ENCODE measurements at places on chromosomes 5 and 9.

GRCh38 chr9:89079391-89079790, 88.1 kb downstream of the S1PR3 start:
- DNase-seq: no peak

GRCh38 chr5:65846101-65846500, 80.3 kb upstream of the ERBIN start:
- DNase-seq: no peak

DNA sequence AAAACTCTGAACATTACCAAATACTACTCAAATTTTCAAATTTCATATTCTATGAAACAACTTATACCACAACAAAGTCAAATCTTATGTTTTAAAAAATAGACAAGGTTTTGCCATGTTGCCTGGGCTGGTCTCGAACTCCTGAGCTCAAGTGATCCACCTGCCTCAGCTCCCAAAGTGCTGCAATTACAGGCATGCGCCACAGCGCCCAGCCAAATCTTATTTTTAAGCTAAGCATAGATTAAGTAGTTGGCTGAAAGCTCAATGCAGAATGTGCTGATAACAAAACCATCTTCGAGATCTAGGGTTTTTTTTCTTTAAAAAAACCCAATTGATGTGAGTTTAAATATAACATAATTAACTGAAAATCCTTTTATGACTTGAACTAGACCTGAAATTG, 6.4 kb downstream of the LMBRD2 start:
- DNase-seq: no peak

DNA sequence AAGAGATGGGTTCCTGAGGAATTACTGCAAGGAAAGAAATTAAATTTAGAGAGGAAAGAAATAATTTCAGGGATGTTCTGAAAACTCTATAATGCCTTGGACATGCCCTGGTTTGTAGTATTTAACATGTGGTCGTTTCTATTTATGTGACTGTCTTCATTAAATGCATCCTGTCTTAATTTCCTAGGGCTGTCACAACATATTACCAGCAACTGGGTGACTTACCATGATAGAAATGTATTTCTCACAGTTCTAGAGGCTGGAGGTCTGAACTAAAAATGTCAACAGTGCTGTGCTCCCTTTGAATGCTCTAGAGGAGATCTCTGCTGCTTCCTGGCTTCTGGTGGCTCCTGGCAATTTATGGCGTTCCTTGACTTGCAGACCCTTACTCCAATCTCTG, 287.7 kb downstream of the FBXL7 start:
- DNase-seq: no peak

- DNase-seq: peak; percentile 43
These were observed 21.5 kb upstream of the AKNA start for GRCh38 chr9:114409103-114409780.

GRCh38 chr5:143033535-143034250, 263.5 kb downstream of the ARHGAP26 start:
- peak; percentile 95 for DNase-seq

DNA sequence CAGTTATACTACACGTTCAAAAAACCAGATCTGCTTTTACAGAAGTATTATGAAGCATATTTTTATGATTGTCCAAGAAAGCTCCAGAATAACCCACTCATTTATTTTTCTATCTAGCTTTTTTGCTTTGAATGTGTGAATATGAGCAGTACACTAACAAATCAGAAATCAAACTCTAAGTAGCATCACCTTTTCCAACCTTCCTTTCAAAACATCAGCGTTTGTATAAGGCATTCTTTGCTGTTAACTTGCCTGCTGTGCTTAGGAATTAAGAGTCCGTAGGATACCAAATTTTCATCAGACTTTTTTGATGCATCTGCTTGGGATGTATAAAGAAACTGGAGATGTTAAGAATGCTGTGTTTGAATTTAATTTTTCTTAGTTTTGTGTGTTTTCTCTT, 3.8 kb downstream of the TLE4 start:
- no peak for DNase-seq

DNA sequence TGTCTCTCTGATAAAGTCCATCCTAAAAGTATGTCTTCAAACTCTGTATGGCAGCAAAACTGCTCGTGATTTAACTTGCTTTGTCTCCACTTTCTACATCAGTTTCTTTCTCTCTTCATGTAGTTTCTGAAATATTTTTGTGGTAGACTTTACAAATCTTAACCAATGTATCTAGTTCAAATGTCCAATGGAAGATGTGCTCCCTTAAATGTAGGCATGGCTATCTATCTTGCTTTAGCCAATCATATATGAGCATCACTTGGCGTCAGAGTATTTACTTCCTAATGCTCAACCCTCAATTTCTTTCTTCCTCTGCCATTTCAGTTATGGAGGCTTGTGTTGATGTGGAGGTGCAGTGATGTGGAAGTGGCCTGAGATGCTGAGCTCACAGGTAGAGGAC, 206.1 kb upstream of the ZNF608 start:
- DNase-seq: no peak

DNA sequence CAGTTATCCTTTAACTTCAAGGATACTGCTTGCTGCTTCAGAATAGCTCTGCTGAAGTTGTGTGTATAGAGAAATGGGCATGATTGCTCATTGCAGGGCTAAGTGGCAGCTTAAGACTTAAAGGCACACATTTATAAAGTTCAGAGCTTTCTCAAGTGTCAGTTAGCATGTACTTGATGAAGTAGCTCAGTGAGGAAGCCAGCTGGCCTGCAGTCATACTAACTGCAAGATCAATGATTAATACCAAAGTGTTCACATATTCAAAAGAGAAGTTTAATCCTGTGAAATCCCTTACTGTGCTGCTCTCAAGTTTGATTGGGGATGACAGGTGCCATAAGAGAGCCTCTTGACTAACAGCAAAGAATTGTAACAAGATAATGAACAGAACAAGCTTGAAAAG, 483.4 kb upstream of the NUDT12 start:
- no peak for DNase-seq

DNA sequence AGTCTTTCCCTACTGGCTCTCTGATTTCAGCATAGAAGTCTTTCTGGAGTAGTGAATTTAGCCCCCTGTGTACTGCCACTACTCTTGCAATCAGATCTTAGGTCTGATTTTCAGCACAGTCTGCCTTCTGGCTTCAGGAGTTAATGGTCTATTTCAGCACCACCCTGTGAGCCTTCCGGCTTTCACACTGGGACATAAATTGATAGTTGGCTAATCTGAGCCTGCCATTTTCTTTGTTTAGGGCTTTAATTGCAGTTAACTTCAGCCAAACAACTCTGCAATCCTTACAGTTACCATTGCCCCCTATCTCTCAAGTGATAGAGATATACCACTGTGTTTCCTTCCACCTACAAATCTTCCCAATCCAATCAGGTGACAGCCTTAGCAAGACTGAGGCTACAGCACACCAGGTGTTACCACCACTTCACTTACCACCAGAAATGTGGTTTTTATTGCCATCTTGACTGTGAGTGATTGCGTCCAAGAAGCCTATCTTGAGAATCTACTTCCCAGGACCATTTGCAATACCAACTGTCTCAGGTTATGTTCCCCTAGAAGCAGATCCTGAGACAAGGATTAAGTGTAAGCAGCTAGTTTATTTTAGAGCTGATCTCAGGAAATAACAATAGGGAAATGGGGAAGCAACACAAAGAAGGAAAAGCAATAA, 51.9 kb upstream of the NEK6 start:
- no peak for DNase-seq

DNA sequence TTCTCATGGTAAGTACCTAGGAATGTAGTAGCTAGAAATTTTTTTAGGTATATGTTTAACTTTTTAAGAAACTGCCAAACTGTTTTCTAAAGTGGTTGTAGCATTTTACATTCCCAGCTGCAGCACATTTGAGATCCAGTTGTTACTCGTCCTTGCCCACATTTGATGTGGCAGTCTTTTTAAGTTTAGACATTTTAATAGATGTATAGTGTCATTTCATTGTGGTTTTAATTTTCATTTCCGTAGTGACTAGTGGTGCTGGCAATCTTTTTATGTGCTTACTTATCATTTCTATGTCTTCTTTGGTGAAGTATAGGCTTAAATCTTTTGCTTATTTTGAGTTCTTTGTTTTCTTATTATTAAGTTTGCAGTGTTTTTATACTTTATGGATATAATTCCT, 171.6 kb downstream of the GAS1 start:
- DNase-seq: no peak

DNA sequence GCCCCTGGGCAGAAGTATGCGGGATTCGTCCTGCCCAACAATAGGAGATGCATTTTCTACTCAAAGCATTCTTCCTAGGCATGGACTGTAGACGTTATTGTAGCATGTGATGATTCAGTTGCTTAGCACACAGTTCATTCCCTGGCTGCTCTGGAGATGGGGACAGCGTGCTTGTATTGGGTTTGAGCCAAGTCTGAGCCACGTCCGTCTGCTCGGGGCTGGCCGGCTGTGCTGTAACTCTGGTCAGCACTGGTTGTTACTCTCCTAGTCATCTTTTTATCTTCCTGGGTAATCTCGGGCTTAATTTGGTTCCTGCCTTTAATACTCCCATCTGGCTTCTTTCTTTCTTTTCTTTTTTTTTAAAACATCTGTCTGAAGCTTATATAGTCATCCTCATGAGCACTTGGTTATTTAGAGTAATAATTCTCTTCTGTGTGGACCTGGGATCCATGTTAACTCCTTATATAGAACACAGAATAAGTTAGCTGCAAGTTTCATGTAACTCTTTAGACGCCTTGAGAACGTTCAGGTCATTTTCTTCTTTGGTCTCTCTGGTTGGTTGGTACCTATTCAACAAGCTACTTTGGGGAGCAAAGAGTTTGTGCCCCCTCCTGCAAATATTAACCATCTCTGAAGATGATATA, 118.8 kb upstream of the RPS23 start:
- DNase-seq: peak; percentile 99

- no peak for DNase-seq
These were observed 430.1 kb upstream of the DAB2 start for GRCh38 chr5:39854771-39855410.

DNA sequence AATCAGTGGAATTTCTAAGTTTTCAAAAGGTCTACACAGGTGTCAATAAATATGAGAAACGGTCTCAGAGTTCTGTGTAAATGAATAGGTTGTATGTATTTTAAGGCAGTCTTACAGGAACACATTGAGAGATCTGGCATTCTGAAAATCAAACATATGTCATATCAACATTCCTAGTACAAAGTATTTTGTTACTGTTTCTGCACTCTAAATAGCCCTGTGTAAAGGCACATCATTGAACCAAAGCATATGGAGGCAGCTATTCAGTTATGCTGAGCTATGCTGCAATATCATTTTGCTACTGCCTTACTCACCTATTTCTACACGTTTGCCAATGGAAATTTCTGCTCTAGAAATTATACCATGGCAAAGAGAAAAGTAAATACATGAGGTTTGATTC, 379.1 kb downstream of the KIAA0825 start:
- no peak for DNase-seq

- DNase-seq: no peak
These were observed 306.3 kb downstream of the TLE4 start for GRCh38 chr9:79877943-79878602.

DNA sequence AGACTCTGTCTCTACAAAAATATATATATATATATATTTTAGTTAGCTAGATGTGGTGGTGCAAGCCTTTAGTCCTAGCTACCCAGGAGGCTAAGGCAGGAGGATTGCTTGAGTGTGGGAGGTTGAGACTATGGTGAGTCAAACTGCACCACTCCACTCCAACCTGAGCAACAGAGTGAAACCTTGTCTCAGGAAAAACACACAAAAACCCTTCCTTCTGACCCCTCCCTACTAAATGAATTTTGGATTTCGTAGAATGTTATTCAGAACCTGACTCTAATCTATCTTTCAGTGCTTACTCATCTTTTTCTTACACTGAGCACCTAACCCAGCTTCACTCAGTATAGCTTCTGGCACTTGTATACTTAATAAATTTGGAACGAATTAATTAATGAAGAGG, 35.2 kb upstream of the IL7R start:
- DNase-seq: no peak

- DNase-seq: no peak
These were observed 56.1 kb upstream of the FSTL4 start for GRCh38 chr5:133668458-133668857.

GRCh38 chr9:87787735-87788134, 61.8 kb downstream of the CTSL start:
- no peak for DNase-seq

DNA sequence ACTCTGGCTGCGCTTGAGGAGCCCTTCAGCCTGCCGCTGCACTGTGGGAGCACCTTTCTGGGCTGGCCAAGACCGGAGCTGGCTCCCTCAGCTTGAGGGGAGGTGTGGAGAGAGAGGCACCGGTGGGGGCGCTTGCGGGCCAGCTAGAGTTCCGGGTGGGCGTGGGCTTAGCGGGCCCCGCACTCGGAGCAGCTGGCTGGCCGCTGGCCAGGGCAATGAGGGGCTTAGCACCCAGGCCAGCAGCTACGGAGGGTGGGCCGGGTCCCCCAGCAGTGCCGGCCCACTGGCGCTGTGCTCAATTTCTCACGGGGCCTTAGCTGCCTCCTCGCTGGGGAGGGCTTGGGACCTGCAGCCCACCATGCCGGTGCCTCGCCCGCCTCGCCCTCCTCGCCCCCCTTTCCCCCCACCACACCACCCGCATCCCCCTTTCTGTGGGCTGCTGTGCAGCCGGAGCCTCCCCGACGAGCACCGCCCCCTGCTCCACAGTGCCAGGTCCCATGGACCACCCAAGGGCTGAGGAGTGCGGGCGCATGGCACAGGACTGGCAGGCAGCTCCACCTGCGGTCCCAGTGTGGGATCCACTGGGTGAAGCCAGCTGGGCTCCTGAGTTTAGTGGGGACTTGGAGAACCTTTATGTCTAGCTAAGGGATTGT, 954.5 kb downstream of the DTWD2 start:
- DNase-seq: no peak

DNA sequence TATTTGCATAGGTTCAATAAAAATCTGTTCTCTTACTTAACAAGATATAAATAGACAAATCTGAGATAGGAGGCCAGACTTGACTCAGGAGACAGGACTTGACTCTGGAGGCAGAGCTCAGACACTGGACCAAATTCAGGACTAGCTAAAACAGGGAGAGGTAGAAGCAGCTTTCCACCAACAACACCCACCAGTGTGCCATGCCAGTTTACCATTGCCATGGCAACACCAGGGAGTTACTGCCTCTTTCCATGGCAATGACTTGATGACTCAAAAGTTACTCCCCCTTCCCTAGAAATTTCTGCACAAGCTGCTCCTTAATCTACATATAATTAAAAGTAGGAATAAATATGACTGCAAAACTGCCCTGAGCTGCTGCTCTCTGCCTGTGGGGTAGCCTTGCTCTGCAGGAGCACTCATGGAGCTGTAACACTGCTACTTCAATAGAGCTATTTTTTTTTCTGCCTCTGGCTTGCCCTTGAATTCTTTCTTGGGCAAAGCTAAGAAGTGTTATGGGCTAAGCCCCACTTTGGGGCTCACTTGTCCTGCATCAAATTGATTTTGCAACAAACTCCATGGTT, 473.0 kb downstream of the PLK2 start:
- peak; percentile 52 for DNase-seq

DNA sequence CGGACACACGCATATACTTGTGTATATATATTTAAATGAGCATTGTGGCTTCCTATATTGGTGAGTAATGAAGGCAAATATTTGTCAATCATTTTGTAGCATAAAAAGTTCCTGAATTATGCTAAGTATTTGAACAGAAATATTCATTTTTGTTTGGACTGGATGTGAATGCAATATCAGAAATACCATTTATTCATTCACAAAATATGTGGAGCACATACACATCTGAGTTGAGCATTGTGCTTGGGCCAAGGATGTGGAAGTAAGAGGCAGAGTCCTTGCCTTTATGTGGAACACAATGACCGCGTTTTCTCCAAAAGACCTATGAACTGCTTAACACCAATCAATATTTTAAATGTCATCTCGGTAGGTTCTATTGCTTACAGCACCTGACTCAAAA, 1086.5 kb downstream of the NR2F1-AS1 start:
- no peak for DNase-seq

GRCh38 chr5:14790220-14790619, 81.4 kb downstream of the ANKH start:
- DNase-seq: peak; percentile 48
